Activated naive CD8-positive, alpha-beta T cell treated with anti-CD3 and anti-CD28 coated beads for 36 hours (primary cell): ENCODE measurements at places on chromosomes 12 and 14.

DNA sequence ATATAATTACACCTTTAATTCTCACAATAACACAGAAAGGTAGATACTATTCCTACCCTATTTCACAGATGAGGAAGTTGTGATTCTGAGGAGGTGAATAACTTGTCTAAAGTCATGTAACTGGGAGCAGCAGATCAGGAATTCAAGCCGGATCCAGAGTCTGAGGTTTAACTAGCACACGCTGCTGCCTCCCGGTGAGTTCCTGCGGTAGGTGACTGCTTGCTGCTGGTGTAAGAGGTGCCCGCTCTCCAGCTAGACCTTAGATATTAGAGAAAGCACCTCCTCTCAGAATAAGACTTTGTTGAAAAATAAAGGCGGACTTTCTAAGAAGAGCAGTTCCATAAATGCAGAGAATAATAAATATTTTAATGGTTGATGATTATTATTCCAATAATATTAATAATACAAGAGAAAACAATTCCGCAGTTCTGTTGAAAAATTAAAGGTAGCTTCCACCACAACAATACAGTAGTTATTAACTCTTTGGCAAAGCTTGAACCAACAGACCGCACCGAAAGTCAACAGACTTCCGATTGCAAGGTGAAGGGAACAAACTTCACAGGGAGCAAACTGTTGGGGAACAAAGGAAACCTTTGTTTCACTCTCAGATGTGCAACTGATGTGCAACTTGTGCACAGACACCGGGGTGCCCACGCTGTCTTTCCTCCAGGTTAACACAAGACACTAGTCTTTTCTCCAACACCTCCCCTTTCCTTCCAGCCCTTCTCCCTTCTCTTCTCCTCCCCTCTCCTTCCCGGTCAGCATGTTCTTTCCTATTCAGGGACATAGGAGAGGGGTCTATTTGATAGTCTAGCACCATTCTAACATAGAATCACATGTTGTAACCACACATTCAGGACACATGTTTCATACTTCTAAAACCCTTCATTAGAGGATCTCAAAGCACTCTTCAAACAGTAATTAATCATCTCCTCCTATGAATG is 73.2 kb upstream of the EGLN3 start:
- no peak for DNase-seq

- no peak for DNase-seq
These were observed 29.3 kb upstream of the ARHGAP5 start for GRCh38 chr14:32047791-32048190.

DNA sequence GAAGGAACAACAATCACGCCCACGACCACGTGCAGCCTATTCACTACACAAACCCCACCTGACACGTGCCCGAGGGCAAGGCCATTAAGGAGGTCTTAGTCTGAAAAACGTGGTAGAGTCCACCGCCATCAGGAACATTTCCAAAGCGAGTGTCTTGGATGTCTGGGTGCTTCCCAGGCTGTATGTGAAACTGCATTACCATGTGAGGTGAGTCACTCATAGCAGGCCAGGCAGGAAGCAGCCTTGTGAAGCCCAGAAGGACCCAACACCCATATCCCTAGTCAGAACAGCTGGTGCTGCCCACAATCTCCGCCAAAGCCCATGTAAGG is 3.3 kb upstream of the KRT79 start:
- peak; percentile 7 for DNase-seq

- DNase-seq, result no peak
These were observed 31.3 kb downstream of the ITPK1 start for GRCh38 chr14:93084402-93084801.

DNA sequence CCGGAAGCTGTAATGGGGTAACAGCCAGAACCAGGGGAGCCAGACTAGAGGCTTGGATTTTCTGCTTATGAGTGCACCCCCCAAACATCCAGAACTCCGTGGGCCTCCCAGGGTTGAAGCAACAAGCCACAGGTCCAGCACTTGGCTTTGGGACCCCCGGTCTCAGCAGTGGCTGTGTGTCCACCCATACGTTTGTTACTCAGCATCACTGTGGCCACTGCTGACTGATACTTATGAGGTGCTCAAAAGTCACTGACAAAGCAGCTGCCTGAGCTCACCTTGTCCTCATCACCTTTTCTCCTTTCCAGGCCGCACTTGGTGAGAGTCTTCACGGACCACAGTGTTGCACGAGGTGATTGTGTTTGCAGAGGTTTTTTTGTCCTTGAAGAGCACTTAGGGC is 145.6 kb upstream of the RFLNA start:
- no peak for DNase-seq

- peak; percentile 28 for DNase-seq
These were observed 1.7 kb upstream of the ANKRD33 start for GRCh38 chr12:51886021-51886710.

GRCh38 chr14:49966304-49966809 is 73.5 kb downstream of the ARF6 start:
- no peak for DNase-seq

DNA sequence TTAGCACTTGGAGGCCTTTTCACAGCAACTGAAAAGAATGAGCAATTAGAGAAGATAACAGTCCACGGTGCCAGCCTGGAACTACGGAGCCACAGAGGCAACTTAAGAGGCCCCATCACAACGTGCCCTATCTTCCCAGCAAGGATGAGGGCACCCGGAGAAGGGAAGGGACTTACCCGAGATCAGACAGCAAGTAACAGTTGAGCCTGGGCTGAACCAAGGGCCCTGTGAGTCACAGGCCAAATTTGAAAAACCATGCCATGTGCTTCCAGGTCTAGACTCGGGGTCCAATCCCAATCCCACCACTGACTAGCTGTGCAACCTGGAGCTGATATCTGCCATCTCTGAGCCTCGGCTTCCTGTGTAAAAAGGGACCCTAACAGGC is 42.2 kb downstream of the PITPNM2 start:
- DNase-seq, result no peak

DNA sequence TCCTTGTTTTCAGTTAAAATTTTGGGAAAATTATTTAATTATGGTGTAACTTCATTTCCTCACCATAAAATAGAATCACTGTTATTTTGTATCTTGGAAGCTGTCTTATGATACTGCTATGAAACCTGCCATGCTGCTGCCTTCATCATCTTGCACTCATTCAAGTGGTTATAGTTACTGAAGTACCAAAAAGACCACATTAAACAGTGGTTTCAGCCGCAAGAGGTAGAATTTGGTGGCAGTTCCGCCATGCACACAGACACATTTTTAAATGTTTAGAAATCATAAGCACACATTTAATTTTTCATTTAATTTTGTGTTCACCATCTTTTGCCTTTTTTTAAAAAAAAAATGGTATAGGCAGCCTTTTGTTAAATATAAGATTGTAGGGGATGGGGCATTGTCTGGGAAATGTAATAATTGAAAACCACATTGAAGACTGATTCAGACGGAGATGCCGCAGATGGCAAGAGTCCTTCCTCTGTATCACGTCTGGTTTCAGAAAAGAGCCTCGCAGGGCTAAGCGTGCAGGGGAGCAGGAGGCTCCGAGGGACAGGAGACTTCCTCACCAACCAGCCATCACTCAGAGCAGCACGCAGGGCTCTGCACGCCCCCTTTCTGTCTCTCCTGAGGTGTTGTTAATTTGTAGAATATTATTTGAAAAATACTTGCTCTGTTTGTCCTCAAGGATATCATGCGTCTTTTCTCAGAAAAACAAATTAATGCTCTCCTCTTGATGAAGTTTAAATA is 115.2 kb upstream of the PELI2 start:
- peak; percentile 68 for DNase-seq

- DNase-seq, result no peak
These were observed 4.2 kb upstream of the TMEM30B start for GRCh38 chr14:61285364-61285763.

GRCh38 chr12:132178801-132179401 is 34.6 kb downstream of the NOC4L start:
- peak; percentile 48 for DNase-seq

DNA sequence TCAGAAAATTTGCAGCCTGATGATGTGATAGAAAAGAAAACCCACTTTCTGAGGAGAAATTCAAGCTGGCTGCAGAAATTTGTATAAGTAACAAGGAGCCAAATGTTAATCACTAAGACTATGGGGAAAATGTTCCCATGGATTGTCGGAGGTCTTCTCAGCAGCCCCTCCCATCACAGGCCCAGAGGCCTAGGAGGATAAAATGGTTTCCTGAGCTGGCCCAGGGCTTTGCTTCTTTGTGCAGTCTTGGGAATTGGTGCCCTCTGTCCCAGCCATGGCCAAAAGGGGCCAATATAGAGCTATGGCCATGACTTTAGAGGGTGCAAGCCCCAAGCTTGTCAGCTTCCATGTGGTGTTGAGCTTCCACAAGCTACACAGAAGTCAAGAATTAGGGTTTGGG is 335.9 kb downstream of the ATP23 start:
- no peak for DNase-seq

GRCh38 chr14:95541346-95541745 is 6.5 kb downstream of the GLRX5 start:
- no peak for DNase-seq

GRCh38 chr12:62805517-62805916 is 129.4 kb downstream of the PPM1H start:
- no peak for DNase-seq

DNA sequence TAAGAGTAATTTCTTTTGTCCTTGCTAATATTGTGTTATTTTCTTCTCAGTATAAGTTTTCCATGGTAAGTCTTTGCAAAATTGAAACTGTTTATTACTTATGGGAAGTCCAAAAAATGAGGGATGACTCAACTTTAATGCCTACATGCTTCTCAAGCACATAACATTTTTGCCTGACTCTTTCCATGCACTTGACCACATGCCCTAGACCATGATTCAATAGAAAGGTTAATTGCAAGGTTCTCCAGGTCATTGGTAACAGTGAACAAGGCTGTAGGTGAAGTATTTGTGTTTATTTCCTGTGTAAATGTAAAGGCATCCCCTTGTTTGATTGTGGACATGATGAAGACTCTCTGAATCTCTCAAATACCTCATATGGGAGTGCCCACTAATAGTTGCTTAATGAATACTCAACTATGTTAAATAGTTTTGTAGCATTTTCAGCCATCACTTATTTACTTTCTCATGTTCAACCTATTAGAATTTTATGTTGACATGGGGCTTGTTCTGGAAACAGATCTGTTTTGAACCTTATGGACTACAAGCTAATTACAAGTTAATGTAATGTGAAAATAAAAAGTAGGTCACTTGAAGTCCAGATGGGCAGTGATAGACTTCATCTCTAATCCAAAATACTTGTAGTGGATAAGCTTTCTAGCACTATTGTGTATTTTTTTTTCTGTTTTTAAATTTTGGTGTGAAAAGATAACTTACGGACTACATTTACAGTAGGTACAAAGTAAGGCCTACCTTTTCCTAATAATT is 131.7 kb downstream of the TMTC2 start:
- no peak for DNase-seq

DNA sequence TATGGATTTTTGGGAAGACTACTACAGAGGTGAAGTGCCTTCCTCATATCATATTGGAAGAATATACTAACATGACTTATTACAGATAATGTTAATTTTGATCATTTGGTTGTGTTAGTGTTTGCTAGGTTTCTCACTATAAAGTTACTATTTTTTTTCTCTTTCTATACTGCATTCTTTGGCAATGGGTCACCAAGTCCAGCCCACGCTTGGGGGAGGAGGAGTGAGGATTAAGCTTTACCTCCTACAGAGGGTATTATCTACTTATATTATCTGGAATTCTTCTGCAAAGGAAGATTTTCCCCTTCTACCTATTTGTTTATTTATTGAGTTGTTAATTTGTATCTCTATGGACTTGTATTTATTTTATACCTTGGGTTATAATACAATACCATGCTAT is 31.5 kb downstream of the SCN8A start:
- DNase-seq, result no peak

GRCh38 chr12:114726092-114726710 is 42.2 kb upstream of the TBX3 start:
- no peak for DNase-seq

- DNase-seq, result no peak
These were observed 144.3 kb downstream of the NTS start for GRCh38 chr12:86018361-86018760.

- no peak for DNase-seq
These were observed 42.0 kb upstream of the KRR1 start for GRCh38 chr12:75553398-75553797.

GRCh38 chr12:52185400-52185967 is 6.3 kb downstream of the KRT80 start:
- no peak for DNase-seq
